ENCODE measurements at places on chromosomes 3 and 15.

- DNase-seq = no peak
Observed at GRCh38 chr15:70212286-70212962, 114.7 kb upstream of the TLE3 start.

DNA sequence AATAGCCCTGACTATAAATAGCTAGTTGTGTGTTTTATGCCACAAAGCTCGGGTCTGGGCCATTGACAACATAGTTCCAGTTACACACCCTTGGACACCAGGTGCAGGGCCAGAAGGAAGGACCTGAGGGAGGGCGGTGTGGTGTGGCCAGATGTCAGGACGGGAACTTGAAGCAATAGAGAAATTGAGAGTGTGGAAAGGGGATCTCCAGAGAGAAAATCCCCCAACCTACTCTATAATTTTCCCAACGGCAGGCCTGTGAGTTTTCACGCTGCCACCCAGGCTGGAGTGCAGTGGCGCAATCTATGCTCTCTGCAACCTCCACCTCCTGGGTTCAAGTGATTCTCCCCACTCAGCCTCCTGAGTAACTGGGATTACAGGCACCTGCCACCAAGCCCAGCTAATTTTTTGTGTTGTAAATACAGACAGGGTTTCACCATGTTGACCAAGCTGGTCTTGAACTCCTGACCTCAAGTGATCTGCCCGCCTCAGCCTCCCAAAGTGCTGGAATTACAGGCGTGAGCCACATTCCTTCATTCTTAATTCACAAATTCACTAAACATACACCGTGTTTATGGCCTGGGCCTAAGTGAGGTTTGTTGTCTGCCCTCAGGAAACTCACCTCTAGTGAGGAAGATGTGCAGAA lies 70.8 kb upstream of the KLF13 start:
- no peak for DNase-seq

DNA sequence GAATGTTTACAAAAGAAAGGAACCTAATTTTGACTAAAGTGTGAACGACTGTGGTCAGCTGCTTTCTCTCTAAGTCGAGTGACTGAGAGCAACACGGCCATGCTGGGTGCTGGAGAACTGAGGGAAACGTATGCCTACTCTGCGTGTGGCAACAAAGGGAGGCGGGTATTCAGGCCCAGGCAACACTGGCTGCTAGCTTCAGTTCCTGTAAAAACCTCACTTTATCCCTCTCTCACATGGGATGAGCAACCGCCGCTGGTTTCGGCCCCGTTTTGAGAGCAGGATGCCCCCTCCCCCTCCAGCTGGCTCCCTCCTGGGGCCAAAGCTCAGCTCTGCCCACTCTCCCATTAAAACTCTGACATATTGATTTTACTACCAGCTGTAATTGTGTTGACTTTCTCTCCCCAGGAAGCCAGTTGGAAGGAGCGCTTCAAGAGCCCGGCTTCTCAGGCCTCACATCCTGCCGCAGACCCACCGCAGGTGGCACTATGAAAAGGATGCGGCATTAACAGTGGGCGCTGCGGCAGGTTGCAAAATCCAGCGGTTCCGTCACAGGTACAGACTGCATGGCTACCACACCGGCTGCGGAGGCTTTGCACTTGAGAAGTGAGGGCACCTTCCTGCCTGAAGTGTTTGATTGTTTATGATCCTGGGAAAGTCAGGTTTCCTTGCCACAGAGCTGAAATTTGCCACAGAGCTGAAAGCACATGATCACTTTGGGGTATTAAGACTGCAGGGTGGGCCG lies 12.7 kb downstream of the PLXND1 start:
- DNase-seq = no peak

DNA sequence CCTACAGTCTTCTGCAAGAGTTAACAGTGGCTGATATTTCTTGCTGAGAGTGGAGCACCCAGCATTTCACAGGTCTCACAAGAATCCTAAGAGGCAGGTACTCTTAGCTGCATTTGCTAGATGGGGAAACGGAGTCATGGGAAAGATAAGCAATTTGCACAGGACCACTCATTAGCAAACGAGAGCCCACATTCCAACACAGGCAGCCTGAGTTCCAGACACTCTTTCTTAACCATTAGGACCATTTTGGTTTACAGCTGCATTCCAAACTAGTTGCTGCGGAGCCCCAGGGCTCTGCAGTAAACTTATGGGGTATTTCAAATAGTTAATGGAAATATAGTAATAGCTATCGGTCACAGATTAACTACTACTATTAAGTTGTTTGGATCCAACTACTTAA lies 42.5 kb downstream of the LYZL4 start:
- DNase-seq = no peak

DNA sequence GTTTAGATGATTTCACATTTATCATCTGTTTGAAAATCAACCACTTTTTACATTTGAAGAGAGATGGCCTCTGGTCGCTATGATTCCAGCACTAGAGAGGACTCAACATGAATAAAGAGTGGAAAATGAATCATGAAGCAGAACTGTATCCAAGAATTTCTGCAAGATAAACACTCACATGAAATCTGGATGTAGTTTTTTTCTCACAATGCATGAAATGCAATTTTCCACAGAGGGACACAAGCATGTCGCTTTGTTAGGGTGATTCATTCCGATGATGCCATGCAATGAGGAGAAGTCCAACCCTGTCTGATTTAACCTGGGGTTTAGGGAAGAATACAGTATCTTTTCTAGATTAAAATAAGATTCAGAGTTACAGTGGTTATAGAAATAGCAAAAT lies 50.4 kb upstream of the ADCY5 start:
- DNase-seq = peak; percentile 57

- no peak for DNase-seq
Observed at GRCh38 chr15:35182841-35183479, 97.9 kb upstream of the NANOGP8 start.

DNA sequence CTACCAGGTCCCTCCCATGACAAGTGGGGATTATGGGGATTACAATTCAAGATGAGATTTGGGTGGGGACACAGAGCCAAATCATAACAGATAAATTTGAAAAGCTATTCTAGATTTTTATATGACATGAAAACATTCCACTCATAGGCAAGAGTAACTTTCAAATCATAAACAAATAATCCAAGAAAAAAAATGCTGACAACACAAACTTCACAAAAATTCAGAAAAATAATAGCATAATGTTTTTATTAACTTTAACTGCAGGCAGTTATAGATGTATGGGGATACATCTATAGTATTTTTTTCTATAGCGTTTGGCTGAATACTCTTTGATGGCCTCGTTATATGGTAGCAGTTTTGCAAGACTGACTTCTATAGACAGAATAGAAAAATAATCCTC lies 243.1 kb downstream of the ADAMTSL3 start:
- no peak for DNase-seq

DNA sequence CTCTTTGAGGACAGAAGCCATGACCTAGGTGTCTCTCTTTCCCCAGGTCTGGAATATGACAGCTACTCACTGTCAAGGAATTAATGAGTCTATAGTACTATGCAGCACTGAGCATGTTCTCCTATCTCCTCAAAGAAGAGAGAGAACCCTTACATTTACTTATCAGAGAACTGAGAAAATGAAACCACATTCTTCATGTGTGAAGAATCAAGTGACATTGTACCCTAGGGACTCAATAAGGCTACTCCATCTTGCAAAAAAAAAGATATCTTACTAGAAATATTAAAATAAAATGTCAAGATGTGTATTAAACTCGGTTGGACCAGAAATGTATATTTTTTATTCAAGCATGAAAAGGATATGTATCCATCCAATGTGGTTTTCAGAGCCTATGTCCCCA lies 133.2 kb upstream of the COL8A1 start:
- DNase-seq = no peak

GRCh38 chr3:130715616-130716015 lies 31.0 kb downstream of the PIK3R4 start:
- no peak for DNase-seq

DNA sequence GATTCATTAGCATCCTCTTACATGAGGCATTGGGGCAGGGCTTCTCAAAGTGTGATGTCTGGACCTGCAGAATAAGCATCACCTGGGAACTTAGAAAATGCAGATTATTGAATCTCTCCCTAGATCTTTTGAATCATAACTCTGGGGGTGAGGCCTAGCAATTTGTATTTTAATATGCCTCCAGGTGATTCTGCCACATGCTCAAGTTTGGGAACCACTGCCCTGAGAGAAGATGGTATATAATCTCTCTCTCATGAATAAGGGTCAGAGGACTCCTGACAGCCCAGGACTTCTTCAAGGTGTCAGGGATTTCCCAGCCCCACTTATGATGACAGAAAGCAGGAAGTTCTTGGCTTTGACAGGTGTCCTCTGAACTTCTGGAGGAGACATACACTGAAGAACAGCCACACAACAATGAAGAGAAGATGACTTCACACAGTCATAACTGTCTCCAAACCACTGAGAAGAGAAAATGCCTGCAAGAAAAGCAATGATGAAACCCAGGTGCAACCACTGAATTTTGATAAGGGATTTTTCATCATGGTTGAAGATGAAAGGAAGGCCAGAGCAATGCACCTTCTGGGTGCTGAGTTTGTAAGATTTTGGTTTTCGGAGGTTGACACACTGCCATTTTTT lies 211.9 kb upstream of the MRPL3 start:
- no peak for DNase-seq

DNA sequence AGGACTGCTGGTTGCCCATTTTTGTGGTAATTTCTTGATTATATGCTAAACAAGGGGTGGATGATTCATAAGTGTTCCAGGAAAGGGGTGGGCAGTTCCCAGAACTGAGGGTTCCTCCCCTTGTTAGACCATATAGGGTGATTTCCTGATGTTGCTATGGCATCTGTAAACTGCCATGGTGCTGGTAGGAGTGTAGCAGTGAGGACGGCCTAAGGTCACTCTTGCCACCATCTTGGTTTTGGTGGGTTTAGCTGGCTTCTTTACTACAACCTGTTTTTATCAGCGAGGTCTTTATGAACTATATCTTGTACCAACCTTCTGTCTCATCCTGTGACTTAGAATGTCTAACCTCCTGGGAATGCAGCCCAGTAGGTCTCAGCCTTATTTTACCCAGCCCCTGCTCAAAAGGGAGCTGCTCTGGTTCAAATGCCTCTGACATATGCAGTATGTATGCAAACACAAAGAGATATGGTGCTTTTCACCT lies 46.2 kb downstream of the C3orf38 start:
- peak; percentile 38 for DNase-seq

GRCh38 chr3:48819234-48820221 lies 28.1 kb downstream of the PRKAR2A start:
- no peak for DNase-seq

DNA sequence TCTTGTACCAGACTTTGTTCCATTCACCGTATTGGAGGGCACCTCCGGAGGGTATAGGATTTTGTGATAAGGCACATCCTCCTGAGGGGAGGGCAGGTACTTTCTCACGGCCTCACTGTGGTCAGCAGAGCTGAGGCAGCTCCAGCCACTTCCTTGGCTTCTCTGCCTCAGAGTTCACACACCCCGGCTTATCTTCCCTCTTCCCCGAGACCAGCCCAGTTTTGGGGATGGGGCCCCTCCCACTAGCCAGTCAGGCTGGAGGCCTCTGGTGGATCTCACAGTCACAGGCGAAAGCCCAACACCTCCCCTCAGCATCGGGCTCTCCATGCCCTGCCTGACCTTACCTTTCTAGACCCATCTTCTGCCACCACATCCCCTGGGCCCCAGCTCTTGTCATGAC lies 316.2 kb upstream of the CTDSPL start:
- DNase-seq = no peak

- DNase-seq = no peak
Observed at GRCh38 chr3:11721479-11721878, 77.8 kb upstream of the VGLL4 start.

- no peak for DNase-seq
Observed at GRCh38 chr3:125142940-125143339, 69.6 kb downstream of the SLC12A8 start.

DNA sequence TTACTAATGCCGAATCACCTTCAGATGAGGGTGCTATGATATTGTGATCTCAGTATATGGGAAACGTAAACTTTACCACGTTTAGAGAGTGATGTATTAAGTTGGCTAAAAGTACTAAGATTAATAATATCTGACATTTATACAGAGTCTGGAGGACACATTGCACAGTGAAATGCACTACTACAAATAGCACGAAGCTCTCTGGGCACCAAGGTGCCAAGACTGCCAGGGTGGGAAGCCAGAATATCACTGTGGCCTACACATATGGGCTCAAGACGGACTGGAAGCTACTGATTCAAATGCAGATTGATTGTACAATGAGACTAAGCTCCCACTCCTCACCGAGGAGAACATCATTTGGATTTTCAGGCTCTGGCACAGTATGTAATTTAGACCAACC lies 113.3 kb upstream of the LIPC start:
- DNase-seq = no peak

DNA sequence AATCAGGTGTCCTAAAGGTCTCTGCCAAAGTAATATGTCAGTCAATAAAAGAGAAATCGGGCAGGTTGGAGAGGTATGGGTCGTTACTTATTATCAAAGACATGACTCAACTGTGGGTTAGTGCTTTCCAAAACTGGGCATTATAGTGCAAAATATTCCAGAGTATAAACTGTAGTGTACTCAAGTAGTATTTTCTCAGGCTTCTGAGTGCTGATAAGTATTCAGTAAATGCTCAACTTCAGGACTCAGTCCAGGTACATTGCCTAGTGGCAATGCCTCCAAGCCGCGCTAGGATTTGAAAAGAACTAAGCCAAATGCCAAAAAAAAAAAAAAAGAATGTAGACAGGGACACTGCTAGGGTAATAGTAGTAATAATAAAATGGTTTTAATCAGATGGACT lies 233.2 kb downstream of the CPNE4 start:
- no peak for DNase-seq

DNA sequence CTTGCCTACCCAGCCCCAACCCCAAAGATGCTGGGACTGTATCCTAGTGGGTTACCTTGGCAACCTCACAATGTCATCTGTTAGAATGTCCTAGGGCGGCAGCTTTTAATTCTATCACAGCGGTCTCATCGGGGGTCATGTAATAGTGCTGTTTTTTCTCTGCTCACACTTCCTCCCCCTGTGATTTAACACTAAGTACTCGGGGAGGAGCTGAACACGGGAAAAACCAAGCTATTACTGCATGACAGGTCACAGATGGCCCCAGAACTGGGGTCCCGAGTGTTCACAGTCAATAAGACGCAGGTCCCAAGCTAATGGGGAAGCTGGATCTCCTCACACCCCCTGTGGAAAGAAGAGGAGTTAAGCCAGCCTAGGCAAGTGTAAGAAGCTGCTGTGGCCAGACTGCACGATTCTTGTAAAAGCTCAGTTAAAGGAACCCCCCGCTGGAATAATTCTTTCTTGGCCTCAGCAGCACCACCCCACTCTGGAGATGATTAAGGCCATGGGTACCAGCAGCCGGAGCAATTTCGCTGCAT lies 2.5 kb upstream of the RFTN1 start:
- DNase-seq = no peak
